ENCODE measurements at places on chromosomes 5 and 9.
A peak's percentile ranks its signal among the peaks of the same experiment; 100 is the strongest.

DNA sequence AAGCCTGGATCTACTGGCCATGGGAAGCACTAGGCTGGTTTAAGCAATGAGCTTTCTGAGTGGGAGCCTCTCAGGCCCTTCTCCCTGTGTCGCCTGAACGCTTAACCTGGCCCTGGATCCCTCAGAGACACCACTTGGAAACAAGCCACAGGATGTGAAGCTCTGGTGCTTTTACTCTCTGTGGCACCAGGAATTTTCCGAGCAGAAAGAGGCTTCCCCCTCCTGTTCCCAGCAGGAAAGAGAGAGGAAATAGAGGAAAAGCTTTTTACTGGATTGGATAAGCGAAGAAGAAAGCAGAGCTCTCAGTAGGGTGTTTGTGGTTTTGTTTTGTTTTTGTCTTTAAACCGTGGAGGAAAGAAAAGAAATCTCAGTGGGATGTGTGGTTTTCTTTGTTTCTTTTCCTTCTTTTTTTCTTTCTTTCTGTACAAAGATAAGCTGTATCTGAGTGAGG is 34.5 kb downstream of the COL15A1 start:
- DNase-seq: no peak

GRCh38 chr9:94611638-94612068 is 18.0 kb upstream of the FBP2 start:
- no peak for DNase-seq

- DNase-seq: peak; percentile 17
Measured at GRCh38 chr9:136327304-136327974, at the start of gene GPSM1. Gene GPSM1, plus strand, starts transcription at chr9:136327539. Its CDS starts 157 bp downstream, at chr9:136327696.

DNA sequence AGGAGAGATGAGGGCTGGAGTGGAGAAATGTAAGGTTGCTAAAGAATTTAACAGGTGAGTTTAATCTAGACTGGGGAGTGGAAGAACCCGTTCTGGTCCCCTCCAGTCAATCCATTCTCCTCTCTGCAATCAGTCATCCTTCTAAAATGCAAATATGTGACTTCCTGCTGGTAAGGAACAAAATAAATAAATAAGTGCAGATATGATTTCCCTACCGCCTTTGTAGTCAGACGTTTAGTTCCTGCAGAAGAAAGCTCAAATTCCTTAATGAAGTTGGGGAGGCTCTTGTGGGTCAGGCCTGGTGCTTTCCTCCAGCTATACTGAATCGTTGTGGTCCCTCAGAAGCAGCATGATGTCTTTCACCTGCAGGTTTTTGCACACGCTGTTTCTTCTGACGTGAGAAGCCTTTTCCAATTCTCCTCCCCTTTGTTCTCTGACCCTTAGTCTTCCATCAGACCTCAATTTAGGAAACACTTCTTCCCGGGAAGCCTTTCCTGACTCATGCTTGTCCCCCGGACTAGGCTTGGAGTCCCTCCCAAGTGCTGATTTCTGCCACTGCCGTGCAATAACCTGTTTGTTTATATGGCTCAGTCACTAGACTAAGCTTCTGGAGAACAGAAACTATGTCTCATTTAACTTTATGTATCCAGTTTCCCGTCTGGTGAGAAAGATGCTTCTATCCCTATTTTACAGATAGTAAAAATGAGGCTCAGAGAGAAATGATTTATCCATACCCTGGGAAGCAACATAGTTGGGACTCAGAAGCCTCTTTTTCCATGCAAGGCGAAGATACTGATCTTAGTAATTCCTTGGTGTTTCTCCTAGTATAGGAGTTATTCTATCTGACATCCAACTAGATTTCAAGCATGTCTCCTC is 1.3 kb downstream of the ATP6V1G1 start:
- no peak for DNase-seq

GRCh38 chr9:1946526-1947283 is 68.4 kb upstream of the SMARCA2 start:
- DNase-seq: no peak

- no peak for DNase-seq
Measured at GRCh38 chr9:37801959-37802711, 1.5 kb downstream of the DCAF10 start.

Measured in activated CD8-positive, alpha-beta memory T cell treated with anti-CD3 and anti-CD28 coated beads for 1 hour (primary cell).